HTR-8/SVneo (cell line): ENCODE measurements at places on chromosomes 1 and 21.

DNA sequence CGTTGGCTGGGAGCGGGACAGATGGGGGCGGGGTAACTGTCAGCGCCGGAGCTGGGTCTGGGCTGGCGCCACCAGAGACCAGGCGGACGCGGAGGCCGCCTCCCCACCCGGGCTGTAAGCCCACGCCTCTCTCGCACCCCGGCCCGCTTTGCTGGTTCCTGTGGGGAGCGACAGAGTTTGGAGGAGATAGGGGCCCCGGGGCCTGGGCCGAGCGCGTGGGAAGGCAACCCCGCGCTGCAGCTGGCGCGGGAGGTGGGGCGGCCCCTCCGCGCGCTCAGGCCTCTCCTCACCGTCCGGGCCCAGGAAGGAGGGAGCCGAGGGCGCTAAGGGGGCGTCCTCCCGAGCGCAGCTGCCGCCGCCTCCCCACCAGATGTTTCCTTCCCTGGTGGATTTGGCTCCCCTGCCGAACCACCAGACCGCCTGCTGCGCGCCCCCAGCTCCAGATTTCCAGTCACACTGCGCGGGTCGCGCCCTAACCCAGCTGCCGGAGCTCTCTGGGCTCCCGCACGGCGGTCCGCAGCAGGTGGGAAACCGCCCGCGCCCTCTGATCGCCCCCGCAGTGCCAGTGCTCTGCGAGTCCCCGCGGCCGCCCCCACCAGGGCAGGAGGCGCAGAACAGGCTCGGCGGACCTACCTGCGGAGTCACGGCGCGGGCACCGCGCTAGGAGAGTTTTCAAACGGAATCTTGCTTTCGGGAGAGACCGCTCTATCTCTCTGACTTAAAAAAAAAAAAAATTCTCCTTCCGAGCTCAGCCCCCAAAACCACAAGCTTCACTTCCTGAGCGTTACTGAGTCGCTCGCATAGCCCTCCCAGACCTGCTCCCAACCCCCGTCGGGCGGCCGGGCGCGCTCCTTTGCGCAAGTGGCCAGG, 1.1 kb downstream of the GFI1 start:
- DNase-seq = no peak

- DNase-seq = no peak
These were observed 320.8 kb upstream of the DUSP10 start for GRCh38 chr1:222062640-222063039.

DNA sequence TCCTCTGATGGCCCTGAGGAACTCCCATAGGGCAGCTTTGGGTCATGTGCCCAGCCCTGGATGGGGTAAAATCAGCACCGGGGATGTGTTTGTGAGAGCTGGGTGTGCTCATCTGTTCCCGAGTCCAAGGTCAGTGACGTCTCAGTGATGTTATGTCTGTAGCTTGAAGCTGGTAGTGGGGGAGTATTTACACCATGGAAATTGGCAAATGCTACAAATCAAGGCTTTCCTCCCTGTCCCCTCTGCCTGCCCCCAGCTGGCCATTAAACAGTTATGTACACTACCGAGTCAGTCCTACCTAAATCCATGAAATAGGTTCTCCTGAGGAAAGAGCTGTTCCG, 117.8 kb upstream of the SLC25A33 start:
- DNase-seq = no peak

- DNase-seq = no peak
These were observed 4.2 kb downstream of the FLAD1 start for GRCh38 chr1:154987326-154987725.

DNA sequence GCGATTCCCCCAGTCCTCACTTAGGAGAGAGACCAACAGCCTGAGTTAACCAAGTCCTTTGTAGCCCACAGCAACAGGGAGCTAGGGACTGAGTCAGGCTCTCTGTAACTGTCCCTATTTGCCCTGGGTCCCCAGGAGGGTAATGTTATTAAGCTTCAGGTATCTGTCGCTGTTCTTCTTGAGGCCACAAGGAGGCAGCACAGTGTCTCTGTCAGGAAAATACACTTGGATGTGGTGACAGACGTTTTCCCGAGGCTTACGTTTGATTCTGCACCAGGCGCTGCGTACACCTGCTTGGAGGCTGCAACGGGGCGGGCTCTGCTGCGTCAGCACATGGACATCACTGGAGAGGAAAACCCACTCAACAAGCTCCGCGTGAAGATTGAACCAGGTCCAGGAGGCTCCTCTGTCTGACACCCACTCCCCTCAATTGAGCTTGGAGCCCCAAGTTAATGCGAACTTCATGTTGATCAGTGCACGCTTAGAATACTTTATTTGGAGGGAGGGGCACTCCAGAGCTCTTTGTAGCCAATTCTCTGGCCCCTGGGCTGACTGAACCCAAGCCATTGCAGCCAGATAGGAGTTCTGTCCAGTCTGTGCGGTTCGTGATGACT, 10.7 kb upstream of the ELF3 start:
- DNase-seq = peak; percentile 70

- DNase-seq = no peak
These were observed 2.4 kb upstream of the COL6A1 start for GRCh38 chr21:45979141-45979631.

- no peak for DNase-seq
These were observed 53.4 kb upstream of the EDN2 start for GRCh38 chr1:41537788-41538351.

- no peak for DNase-seq
These were observed 790 bp downstream of the RPS8 start for GRCh38 chr1:44775930-44776729.

DNA sequence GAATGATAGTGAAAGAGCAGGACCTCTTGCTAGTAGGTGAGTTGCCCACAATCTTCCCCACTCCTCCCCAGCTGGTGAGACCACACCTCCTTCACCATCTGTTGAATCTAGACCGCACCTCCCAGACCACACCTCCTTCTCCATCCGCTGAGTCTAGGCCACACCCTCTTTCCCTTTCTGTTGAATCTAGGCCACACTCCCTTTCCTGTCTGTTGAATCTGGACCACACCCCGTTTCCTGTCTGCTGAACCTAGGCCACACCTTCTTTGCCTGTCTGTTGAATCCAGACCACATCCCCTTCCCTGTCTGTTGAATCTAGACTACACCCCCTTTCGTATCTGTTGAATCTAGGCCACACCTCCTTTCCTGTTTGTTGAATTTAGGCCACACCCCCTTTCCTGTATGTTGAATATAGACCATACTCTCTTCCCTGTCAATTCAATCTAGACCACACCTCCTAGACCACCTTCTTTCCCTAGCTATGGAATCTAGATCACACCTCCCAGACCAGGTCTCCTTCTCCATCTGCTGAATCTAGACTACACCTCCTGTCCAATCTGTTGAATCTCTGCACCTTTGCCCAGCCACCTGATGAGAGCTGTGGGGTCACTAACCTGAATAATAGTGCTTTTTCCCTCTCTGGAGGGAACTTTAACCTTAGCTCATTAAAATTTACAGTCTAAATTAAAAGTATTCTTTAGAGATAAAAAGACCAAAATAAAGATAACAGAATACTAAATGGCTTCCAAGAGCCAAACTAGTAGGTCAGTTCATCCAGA, 116.3 kb downstream of the DAB1 start:
- DNase-seq = no peak

GRCh38 chr1:2605509-2606395, 19.2 kb downstream of the PRXL2B start:
- no peak for DNase-seq

DNA sequence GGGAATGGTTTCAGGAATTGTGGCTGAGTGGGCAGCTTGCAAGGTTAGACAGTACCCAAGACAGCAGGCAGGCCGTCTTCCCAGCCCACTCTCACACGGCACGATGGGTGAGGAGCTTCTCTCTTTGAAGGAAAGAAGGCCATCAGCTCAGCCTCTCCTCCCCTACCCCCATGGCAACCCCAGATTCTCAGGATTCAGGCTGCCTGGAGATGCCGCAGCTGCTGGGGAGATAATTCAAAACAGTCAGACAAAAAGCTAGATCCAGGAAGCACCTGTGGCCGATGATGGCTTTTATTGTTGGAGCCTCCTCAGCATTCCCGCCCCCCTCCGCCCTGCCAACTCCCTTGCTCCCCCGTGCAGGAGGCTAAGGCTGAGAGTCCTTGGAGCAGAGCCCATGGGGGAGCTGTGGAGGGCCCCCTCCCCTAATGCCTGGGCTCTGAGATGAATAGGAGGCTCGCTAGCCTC, 220.5 kb downstream of the TRABD2B start:
- no peak for DNase-seq
